ENCODE measurements at places on chromosomes 4 and X. TPM values are rescaled to one million over a fixed set of nuclear protein-coding genes. Genes with fewer than 3 reads are reported as not detected.
A peak's percentile ranks its signal among the peaks of the same experiment; 100 is the strongest.

DNA sequence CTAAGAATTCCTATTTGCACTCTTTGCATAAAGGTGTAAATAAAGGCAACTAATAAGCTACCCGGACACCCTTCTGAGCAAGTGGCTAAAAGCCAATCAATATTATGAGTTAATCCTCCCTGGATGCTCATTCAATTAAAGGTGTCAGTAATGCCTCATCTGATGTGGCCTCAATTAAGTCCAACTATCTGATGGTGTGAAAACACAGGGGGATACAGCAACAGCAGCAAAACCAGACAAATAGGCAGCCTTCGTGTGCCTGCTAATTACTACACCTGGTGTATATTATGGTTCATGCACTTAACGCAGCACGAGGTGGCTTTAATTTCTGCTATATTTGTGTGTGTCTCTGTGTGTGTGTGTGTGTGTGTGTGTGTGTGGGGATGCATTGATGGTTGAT lies 244.4 kb downstream of the DCLK2 start:
- H3K4me3 ChIP-seq = no peak overlapping the region
- DNase-seq = no peak
- H3K27ac ChIP-seq = no peak overlapping the region
- no peaks in the 10 kb centered on the region for H3K27me3 ChIP-seq
- H3K4me1 ChIP-seq = no peaks in the 10 kb centered on the region
- H3K36me3 ChIP-seq = no peaks in the 10 kb centered on the region

GRCh38 chr4:8316251-8316771 lies 46.8 kb downstream of the HTRA3 start:
- H3K27me3 ChIP-seq = no peaks in the 10 kb centered on the region
- no peak overlapping the region for H3K27ac ChIP-seq
- peak; percentile 55 for DNase-seq

- no peak overlapping the region for H3K4me3 ChIP-seq
- no peaks in the 10 kb centered on the region for H3K36me3 ChIP-seq
- H3K27me3 ChIP-seq = no peaks in the 10 kb centered on the region
- H3K4me1 ChIP-seq = no peaks in the 10 kb centered on the region
These were observed 305.6 kb downstream of the DCHS2 start for GRCh38 chr4:154186035-154186434.

The TAF1 gene
- total RNA-seq = 35.0 TPM

- H3K36me3 ChIP-seq = no peaks in the 10 kb centered on the region
- peak overlapping the region; percentile 85 for H3K27ac ChIP-seq
- peak; percentile 96 for DNase-seq
- H3K4me1 ChIP-seq = peaks cover 12% of the 10 kb centered on the region
These were observed 1.5 kb downstream of the DCUN1D4 start for GRCh38 chr4:51844153-51845054.

- no peak for DNase-seq
- no peaks in the 10 kb centered on the region for H3K27me3 ChIP-seq
- H3K27ac ChIP-seq = no peak overlapping the region
- H3K4me3 ChIP-seq = no peak overlapping the region
These were observed 17.5 kb downstream of the STX18 start for GRCh38 chr4:4524364-4524763.

DNA sequence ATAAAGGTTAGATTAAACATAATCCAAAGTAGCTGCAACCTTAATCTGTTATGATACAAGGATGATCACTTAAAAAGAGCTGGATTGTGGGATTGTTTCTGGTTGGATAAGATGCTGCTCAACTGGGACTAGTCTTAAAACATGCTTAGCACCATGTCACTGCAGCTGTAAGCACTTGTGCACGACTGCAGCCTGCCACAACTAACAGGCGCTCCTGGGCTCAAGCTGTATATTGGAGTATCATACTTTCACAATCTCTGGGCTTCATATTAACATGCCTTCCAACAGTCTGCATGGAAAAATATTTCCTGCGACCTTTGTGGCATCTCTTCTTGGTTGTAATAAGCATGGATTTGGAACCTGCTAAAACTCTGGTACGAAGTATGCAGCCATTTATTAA lies 493.0 kb upstream of the PITX2 start:
- H3K36me3 ChIP-seq = no peaks in the 10 kb centered on the region
- DNase-seq = no peak
- no peaks in the 10 kb centered on the region for H3K27me3 ChIP-seq
- no peak overlapping the region for H3K4me3 ChIP-seq

GRCh38 chr4:55561889-55562288 lies 15.2 kb upstream of the CLOCK start:
- DNase-seq = no peak
- H3K27me3 ChIP-seq = no peaks in the 10 kb centered on the region
- no peaks in the 10 kb centered on the region for H3K4me1 ChIP-seq
- no peaks in the 10 kb centered on the region for H3K36me3 ChIP-seq

The F8 gene
- total RNA-seq = 12.7 TPM

DNA sequence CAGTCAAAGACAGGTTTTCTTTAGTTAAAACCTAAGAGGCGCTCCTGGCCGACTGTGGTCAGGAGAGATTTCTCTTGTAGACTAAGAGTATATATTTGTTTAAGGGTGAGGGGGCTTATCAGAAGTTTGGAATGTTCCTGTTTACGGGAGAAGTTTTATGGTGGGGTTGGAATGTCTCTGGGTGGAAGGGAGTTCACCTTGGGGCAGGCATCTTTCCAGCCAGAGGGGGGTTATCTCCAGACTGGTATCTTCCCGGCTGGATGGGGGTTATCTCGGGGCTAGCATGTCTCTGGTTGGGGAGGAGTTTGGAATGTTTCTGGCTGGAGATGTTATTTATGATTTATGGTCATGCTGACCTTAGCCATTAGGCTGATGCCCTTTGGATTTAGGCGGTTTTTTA lies 116.0 kb downstream of the COX7B2 start:
- no peak overlapping the region for H3K27ac ChIP-seq
- no peaks in the 10 kb centered on the region for H3K36me3 ChIP-seq
- H3K4me3 ChIP-seq = no peak overlapping the region

- H3K4me3 ChIP-seq = no peak overlapping the region
- H3K27me3 ChIP-seq = no peaks in the 10 kb centered on the region
- no peak overlapping the region for H3K27ac ChIP-seq
- no peak for DNase-seq
- H3K4me1 ChIP-seq = no peaks in the 10 kb centered on the region
These were observed 22.5 kb downstream of the C4orf46 start for GRCh38 chr4:158649111-158649680.

The USP17L26 gene
- total RNA-seq = not detected
